Liver (tissue), 10 donors: ENCODE measurements at places on chromosomes 16 and 17. TPM values are rescaled to one million over a fixed set of nuclear protein-coding genes. Genes with fewer than 3 reads are reported as not detected.

BEAN1 gene
- total RNA-seq, result not detected

CDH13 gene
- total RNA-seq, result 0.75 TPM

ARHGAP44 gene
- total RNA-seq, result 0.14 TPM

SPATA32 gene
- total RNA-seq, result not detected

- no peak for DNase-seq
These were observed 24.8 kb downstream of the RAD51D start for GRCh38 chr17:35094902-35095301.

ZNF287 gene
- 0.67 TPM for total RNA-seq

DNA sequence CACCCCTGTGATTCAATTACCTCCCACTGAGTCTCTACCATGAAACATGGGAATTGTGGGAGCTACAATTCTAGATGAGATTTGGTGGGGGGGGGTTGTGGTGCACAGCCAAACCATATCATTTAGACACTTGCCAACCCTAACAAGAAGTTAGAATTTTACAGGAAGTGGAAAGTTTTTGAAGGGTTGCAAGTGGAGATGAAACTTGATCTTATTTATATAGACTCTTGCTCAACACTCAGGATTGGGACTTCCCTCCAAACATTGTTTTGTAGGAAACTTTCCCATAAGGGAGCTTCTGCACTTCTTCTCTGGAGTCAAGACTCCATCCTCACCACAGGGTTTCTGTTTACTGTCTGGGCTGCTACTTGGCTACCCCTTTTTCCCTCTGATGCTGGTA, 266.7 kb upstream of the CDH11 start:
- DNase-seq, result no peak

G6PC1 gene
- total RNA-seq, result 271 TPM

ZP2 gene
- total RNA-seq, result not detected

FBXL19 gene
- 4.8 TPM for total RNA-seq

DNA sequence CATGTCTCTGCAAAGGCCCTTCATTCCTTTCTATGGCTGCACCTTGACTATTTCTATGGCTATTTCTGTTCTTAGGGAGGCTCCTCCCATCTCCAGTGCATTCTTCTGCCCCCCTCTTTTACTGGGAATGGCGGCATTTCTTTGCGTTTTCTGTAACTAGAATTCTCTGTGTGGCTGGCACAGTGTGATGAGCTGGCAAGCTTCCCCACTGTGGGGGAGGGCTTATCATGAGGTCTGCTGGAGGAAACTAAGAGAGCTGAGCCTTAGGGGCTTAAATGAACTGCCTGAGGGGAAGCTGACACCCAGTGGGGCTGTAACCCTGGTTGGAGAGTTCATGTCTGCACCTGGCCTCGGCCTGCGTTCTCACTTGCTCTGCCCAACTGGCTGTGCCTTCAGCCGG, 1.5 kb upstream of the CARD14 start:
- DNase-seq, result no peak

PRKCA gene
- 7.6 TPM for total RNA-seq

DNA sequence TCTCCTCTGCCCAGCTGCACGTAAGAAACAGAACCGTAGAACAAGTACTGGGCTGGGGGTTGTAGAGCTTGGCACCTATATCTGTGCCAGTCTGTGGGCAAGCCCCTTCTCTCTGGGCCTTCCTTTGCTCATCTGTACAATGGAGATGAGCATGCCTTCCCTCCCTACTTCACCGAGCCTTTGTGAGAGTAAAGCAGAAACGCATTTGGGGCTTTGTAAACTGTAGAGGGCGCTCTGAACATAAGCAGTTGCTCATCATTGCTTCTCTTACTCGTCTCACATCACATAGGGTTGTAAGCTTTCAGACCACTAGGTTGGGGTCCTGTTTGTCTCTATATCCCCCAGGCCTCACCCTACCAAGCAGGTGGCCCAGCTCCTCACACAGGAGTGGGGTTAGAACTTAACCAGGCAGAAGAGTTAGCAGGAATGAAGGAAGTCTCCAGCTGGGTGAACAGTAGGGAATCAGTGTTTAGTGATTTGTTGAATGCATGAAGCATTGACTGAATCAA, 15.1 kb downstream of the SAMD14 start:
- no peak for DNase-seq
